Suppressor macrophage (primary cell): ENCODE measurements at places on chromosomes 1 and 21.
A peak's percentile ranks its signal among the peaks of the same experiment; 100 is the strongest.

- DNase-seq: no peak
Measured at GRCh38 chr1:68320349-68320748, 88.0 kb upstream of the WLS start.

DNA sequence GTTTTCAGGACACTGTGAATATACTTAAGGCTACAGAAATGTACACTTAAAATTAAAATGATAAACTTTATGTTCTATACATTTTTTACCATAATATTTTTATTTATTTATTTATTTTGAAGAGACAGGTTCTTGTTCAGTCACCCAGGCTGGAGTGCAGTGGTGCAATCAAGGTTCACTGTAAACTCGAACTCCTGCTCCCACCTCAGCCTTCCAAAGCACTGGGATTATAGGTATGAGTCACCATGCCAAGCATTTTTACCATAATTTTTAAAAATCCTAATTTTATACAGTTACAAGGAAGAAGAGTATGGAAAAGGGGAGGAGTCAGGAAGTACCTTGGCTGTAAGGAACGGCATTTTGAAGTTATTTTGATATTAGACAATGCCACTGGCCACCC lies 23.6 kb upstream of the ANGPTL3 start:
- no peak for DNase-seq

DNA sequence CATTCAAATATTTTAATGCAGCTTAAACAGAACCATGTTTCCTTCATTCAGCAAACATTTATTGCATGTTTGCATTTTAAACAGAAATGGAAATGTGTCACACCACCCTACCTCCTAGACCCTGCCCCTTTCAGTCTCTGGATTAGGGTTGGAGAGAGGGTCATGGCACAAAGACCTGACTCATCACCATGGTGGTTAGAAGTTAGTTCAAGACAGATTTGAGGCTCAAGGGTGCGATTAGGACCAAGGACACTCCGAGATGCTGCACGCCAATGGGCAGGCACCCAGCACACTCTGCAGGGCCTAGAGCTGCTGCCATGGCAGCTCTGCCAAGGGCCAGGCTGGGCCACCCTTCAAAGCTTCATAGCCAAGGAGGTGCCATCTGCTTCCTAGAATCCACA lies 86.9 kb downstream of the NAV1 start:
- DNase-seq: no peak

DNA sequence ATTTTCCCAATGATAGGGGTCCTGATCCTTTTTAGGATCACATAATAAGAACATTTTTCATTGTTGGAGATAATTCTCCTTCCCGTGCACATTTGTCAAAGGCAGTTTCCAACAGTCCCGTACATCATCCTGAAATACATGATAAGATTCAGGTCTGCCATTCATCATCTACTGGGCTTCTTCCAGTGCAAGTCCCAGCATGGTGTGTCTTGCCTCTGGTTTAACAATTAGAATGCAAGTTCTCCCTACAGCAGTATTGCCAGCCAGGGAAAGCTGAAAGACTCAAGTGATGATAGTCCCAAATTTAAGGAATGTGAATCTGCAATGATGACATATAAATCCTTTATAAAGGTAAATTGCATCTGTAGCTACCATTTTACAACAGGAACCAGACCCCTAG lies 146.2 kb downstream of the DAB1 start:
- no peak for DNase-seq

GRCh38 chr1:54596756-54597155 lies 26.6 kb downstream of the FAM151A start:
- DNase-seq: no peak

- no peak for DNase-seq
Measured at GRCh38 chr1:53065391-53065790, 3.4 kb downstream of the PODN start.

DNA sequence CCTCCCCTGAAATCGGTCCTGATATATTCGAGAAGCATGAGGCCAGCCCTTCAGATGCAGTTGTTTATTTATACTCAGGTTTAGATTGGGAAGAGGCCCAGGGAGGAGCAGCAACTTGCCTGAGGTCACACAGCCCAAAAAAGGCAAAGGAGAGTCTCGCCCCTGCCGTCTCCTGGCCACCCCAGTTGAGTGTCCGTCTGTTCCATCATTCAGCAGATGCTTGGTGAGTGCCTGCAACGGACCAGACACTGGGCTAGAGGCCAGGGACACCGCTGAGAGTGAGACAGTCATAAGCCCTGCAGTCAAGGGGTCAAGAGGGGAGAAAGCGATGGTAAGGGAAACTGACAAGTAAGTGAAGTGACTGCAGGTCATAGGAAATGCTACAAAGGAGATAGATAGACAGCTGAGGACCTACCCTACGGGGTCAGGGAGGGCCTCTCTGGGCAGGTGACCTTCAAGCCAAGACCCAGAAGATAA lies 15.4 kb upstream of the SELENON start:
- DNase-seq: no peak

- peak; percentile 79 for DNase-seq
Measured at GRCh38 chr1:150578272-150579109, 919 bp downstream of the MCL1 start.

- no peak for DNase-seq
Measured at GRCh38 chr1:50975436-50975835, 5.4 kb downstream of the CDKN2C start.

DNA sequence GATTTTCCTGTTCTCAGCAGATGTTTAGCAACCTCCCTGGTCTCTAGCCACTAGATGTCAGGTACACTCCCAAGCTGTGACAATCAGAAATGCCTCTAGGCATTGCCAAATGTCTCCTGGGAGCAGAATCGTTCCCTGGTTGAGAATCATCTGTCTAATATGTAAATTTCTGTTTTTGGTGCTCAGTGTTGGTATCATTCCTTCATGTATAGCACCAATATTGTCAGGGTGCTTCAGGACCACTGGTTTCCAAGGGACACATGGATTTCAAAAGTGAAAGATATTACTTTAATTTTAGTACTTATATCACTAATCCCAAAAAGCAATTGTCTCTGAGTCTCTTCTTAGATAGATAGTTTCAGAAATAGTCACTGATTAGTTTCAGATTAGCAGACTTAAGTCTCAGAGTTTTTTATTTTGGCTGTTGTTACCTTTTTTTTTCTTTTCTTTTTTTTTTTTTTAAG lies 160.1 kb downstream of the PTPRC start:
- no peak for DNase-seq

DNA sequence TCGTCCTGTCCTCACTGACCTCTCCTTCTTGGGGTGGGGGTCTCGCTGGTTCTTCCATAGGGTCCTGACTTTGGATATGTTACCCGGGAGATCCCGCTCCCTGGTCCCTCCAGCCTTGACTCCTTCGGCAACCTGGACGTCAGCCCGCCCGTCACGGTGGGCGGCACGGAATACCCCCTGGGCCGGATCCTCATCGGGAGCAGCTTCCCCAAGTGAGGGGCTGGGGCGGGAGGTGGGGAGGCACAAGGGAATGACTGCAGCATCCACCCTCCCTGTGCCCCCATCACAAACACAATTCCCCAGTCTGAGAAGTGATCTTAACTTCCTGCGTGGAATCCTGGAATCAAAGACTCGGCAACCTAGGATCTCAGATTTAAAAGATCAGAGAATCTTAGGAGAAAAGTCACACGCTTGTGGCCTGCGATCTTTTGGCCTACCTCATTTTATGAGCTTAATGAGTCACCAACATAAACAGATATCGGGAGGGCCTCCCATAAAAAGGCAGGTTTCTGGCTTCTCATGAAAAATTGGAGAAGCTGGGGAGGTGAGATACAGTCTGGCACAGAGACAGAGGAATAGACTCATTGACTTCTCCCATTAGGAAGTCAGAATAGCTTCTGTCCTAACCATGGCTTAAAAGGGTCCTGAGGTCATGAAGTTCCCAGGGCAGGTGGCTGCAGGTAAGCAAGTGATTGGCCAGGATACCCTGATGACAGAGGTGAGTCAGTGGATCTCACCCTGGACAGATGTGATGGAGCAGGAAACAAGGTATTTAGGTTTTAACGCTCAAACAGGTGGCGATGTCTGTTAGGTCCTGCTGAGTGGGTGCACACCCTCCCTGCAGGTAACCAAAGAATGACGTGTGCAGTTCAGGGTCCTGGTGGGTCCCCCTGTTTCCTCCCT lies 15.9 kb upstream of the PADI3 start:
- no peak for DNase-seq

GRCh38 chr1:114517348-114517747 lies 6.3 kb upstream of the TRIM33 start:
- no peak for DNase-seq

- no peak for DNase-seq
Measured at GRCh38 chr1:211587123-211587522, 8.2 kb upstream of the SLC30A1 start.

DNA sequence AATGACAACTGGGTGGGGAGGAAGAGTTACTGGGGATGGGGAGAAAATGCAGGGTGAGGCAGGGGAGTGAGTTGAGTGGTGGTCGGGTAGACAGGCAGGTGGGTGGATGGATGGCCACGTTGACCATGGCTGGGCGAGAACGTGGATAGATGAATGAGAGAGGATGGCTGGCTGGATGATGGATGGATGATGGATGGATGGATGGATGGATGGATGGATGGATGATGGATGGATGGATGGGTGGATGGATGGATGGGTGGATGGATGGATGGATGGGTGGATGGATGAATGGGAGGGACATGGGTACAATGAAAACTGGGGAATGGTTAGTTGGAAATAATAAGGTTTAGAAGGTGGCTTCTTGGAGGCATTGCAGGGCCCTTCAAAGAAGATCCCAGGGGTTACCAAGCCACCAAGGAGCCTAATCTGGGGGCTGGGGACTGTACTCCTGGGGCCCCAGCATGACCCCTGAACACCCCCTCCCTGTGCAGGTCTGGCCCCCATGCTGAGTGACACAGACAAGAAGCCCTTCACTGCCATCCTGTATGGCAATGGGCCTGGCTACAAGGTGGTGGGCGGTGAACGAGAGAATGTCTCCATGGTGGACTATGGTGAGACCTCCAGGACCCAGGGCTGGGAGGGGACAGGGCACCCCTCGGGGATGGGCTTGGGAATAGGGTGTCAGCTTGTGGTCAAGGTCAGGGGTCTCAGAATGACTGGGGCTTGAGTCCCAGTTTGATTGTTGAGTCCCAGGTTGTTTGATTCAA lies 67.0 kb downstream of the ALPL start:
- no peak for DNase-seq

DNA sequence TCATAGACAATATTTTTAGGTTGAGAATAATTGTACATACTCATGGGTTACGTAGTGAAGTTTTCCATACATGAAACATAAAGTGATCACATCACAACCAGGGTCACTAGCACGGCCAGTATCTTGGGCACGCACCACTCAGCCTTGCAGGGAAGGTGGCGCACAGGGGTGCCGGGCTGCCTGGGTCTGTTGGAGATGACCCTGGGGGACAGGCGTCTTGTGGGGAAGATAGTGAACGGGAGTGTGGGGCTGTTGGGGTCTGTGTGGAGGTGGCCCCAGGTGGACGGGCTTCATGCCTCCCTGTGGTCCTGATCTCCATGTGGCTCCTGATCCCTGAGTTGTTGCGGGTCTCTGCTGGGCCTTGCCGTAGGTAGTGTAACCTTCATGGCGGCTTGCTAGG lies 38.3 kb upstream of the PRSS38 start:
- DNase-seq: no peak

GRCh38 chr1:171191992-171192391 lies 6.9 kb downstream of the FMO2 start:
- DNase-seq: no peak

DNA sequence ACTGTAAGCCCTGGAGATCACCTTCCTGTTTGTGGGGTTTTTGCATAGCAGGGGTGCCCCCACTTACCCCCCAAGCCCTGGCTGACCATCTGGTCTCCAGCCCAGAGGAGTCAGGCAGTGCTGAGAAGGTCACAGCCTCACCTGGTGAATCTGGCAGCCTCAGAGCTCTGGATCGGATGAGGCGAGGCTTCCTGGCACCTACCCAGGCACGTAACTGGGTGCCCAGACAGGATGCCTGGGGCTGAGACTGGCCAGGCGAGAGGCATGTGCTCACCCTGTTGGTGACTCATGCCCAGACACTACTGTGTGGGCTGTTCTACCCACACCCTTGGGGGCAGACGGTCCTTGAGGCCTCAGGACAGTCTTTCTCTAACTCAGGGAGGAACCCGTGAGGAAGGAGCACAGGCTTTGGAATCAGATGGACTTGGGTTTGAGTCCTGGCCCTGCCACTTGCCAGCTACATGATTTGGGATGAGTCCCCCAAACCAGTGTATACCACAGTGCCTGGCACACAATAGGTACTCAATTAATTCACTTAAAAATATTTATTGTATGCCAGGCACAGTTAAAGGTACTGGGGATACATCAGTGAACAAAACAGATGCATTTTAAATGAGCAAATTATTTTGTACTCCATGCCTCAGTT lies 15.1 kb upstream of the PADI3 start:
- DNase-seq: peak; percentile 91

DNA sequence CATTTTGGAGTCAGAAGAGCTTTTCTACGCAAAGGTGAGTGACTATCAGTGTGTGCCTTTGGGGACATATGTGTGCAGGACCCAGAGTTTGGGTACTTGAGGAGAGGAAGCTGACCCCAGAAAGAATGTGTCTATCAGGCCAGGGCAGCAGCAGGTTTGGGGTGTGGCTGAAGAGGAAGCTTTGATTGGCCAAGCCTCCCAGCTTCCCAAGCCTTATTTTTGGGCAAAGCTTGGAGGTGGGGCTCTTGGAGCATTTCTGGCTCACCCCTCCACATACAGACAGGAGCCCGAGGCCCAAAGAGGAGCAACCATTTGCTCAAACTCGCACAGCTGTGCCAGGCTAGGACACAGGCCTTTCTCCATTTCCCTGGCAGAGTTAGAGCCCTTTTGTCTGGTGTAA lies 4.7 kb downstream of the GPR3 start:
- no peak for DNase-seq

GRCh38 chr1:221164951-221165838 lies 286.0 kb downstream of the HLX start:
- DNase-seq: no peak

GRCh38 chr1:40951943-40952743 lies 27.4 kb upstream of the CTPS1 start:
- peak; percentile 78 for DNase-seq

DNA sequence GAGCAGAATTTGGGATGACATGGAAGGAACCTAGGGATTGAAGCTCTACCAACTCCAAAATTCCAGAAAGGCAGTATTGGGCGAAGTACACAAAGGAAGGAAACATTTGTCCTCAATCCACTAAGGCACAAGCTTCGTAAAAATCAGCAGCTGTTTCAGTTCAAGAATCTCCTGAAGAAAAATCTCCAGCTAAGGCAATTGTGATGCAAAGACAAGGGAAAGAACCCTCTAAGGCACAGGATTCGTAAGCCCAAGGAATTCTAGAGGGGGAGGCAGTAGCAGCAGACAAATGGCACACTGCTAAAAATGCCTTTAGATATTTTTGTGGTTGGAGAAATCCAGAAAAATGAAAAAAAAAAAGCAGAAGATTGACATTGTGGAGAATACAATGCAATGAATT lies 64.5 kb upstream of the PLPPR5 start:
- DNase-seq: no peak

DNA sequence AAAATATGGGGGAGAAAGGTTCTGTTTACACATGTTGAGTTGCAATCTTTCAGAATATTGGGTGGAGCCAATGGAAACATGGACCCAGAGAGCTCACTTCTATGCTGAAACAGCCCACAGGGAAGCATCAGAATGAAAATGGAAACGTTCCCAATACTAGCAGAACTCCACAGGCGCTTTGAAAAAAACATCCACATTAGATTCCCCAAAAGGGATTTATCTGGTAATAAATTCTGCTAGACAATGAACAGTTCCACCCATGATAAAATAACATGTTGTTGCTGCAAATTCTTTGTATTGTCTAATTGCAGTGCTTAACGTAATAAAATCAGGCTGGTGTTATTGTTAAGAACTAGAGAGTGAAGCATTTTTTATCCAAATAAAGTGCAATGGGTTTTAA lies 197.0 kb downstream of the GABPA start:
- DNase-seq: no peak
